Astrocyte (in vitro differentiated cells and primary cell): ENCODE measurements at places on chromosomes 3 and 15.
A peak's percentile ranks its signal among the peaks of the same experiment; 100 is the strongest.

- peak; percentile 89 for DNase-seq
Observed at GRCh38 chr15:36370731-36371112, 208.7 kb upstream of the CDIN1 start.

DNA sequence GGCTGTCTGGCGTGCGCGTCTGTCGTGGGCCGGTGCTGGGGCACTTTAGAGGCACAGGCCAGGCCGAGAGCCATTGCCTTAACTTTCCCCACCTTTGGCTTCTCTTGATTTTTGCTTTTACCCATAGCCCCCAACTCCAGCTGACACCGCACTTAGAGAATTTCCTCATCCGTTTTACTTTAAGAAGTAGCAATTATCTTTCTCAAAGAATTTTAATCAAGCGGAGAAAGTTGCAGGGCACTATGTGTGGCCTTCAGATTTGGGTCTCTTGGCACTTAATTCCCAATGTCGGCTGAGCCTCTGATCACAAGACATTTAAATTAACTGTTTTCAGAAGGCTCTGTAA, 1.2 kb downstream of the ALDH1A3 start:
- no peak for DNase-seq

DNA sequence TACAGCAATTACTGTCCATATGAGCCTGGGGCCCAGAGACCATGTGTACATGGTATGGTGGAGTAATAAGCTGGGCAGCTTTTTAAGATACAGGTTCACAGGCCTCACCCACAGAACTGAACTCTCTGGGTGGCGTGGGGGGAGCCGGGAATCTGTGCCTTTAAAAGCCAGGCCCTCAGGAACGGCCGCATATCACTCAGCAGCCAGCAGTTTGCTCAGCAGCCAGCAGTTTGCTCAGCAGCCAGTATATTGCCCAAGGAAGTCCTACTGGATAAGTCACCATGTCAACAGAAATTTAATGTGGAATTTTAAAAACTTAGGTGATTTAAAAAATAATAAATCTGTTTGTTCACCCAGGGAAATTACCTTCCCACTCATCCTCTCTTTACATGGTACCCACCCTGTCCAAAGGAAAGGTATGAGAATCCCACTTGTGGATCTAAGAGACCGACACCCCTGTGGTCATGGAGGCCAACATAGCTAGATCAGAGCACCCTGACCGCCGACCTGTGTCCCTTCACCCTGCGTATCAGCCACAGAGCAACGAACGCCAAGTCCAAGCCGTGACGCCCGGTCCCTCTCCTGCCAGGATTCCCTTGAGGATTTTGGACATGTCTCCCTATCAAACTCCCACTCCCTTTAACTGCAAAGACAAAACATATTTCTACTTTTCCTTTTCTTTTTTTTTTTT, 95.7 kb upstream of the CHRM5 start:
- no peak for DNase-seq

GRCh38 chr3:32285891-32286290, 47.4 kb downstream of the CMTM8 start:
- DNase-seq: no peak

DNA sequence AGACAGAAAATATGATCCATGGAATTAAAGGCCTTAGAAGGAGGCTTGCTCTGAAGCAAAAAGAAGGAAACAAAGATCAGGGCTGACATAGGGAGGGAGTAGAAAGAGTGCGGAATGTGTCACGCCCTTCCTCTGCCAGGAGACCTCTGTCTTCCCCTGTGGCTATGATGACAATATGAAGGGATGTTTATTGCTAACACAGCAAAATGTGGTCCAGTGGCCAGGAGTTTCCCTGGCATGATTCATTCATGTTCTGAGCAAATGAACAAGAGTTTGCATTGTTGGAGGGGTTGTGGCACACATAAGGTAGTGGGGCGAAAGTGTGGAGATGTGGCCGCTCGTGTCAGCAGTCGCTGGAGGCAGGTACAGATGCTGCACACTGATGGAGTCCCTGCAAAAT, 169.4 kb downstream of the SHQ1 start:
- no peak for DNase-seq

DNA sequence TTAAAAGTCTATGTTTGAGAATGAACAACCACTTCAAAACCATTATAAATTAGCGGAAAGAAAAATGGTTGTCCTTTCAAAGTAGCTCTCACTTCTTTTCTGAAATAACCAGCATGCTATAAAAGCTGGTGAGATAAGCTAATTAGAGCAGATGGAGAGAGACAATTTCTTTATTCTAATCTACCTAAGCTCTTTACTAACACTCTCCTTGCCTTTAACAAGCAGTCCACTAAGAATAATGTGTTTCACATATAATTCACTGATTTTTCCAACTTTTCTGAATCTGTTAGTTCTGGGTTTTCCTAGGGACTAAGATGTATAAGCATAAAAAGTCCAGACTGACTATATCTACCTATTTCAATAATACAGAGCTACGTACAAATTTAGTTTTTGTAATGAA, at the start of gene IMPG2:
Gene IMPG2, minus strand, starts transcription at position 101 of the 400 bp plus-strand sequence. CDS start 203 bp downstream, outside the sequence.
- no peak for DNase-seq

GRCh38 chr3:189108067-189108466, 63.7 kb upstream of the TPRG1 start:
- no peak for DNase-seq

GRCh38 chr3:112053229-112053628, 18.7 kb downstream of the TMPRSS7 start:
- no peak for DNase-seq

DNA sequence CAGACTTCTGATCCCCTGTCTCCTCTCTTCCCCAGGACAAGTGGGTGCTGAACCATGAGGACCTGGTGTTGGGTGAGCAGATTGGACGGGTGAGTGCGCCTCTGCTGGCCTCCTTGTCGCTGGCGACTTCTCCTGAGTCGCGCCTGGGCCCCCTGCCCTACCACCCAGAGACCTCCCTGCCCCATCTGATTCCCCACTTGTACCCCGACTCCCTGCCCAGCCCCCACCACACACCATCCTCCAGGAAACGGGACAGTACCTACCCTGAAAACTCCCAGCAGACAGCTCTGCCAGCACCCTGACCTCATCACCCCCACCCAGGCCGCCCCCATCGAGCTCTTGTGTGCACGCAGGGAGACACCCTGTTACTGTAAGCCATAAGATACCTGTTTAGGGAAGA, 7.7 kb downstream of the FES start:
- DNase-seq: no peak

GRCh38 chr3:119443179-119443578, 20.2 kb downstream of the TMEM39A start:
- DNase-seq: no peak

- DNase-seq: peak; percentile 47
Observed at GRCh38 chr15:38535491-38536200, 29.0 kb downstream of the RASGRP1 start.

- no peak for DNase-seq
Observed at GRCh38 chr3:30006111-30006510, 600.3 kb upstream of the TGFBR2 start.

DNA sequence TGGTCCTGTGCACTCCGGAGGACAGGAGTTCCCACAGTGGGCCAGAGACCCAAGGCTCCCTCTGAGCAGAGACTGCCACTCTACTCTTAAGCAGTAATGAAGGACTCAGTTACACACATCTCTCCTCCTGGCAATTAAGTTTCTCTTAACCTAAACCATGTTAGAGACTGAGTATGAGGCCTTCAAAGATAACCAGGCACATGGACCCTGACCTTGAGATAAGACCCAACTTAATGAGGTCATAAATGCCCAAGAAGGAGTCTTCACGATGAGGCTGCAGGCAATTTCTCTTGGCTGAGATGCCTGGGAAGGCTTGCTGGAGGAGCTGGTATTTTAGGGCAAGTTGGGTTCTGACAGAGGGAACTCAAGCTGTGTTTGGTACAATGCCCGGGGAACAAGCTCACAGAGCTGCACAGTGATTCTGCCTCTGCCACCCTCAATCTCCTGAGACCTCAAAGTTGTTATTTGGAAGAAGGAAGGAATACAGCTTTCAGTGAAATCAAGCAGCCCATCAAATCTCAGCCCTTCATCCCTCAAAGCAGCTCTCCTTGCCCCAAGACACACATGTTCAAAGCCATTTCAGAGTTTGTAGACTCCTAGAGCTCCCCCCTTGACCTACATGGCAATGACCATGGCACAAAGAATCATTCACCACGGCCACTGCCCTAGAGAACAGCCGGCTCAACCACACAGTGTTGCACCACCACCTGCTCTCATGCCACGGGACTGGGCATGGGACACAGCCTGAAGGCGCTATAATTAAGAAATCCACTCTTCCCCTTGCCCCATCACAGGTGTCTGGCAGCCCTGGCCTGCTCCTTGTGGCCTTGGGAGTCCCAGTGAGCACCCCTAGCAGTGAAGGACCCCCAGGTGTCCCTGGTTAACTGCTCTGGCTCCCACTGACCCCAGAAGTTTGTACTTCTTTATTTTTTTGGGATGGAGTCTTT, 7.1 kb downstream of the RMDN3 start:
- DNase-seq: no peak

DNA sequence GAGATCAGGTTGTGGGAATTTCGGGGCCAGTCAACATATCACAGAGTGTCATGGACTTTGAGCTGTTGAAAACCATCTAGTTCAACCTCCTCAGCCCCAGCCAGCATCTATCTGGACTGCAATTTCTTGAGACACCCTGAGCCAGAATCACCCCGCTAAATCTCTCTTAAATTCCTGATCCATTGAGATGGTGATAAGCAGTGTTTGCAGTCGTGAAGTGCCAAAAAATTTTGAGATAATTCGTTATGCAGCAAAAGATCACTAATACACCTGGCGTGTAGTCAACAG, 29.3 kb downstream of the TMED3 start:
- no peak for DNase-seq

DNA sequence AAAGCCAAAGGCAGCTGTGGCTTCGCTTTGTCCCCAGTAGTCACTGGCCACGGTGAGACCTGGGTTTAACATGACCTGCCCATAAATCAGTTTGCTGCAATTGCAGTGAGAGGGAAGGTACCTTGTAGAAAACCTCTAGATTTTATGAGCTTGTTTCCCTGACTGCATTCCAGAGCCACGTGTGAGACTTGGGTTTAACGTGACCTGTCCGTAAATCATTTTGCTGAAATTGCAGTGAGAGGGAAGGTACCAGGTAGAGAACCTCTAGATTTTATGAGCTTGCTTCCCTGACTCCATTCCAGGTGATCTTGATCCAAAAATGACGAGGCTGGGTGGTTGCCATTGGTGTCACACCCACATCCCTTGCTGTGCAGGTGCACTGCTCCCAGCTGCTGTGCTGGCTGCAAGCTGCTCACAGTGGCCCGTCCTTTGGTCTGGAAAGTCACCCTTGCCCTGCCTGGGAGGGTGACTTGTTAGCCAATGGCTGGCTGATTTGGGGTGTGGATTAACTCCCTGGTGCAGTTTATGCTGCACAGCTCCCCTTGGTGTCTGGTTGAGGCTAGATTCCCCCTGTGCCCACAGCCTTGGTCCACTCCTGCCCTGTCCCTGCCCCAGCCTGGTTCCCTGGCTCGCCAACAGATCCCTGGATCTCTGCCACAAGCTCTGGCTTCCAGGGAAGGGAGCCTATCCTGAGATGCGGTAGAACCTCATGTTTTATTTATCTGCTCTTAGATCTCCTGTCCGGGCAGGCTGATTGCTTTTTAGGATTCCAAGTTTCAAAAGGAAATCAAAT, 192.7 kb upstream of the CTDSPL start:
- DNase-seq: no peak

DNA sequence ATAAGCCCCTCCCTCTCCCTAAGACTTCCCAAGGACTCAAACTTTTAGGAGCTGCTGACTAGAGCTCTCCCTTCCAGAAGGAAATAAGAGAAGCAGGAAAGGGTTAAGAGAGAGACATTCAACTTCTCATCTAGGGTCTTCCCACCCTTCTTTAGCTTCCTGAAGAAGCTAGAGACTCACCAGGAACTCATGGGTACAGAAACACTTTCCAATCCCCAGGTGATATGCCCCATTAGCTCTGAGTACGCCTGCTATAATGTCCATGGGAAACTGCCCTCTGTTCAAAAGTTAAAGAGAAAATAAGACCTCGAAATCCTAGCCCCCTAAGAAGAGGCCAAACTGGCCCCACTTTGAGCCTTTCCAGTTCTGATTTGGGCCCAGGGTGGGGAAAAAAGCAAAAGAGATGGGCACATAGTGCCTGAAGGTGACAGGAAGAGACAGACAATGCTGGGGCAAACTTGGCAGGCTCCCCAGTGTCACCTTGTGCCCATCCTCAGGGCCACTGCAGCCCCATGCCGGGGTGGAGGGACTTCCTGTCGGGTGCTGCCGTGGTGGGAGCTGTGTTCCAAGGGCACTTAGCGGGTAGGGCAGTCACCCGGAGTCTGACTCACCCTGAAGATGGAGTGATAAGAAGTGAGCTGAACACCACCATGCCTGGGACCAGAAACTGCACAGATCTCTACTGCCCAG, 29.5 kb downstream of the CCDC12 start:
- DNase-seq: peak; percentile 51

- DNase-seq: no peak
Observed at GRCh38 chr3:135368316-135368715, 573.3 kb downstream of the EPHB1 start.

GRCh38 chr3:188469228-188469885, 315.4 kb downstream of the LPP start:
- DNase-seq: peak; percentile 34

- DNase-seq: no peak
Observed at GRCh38 chr3:136067211-136067610, 101.7 kb downstream of the PPP2R3A start.

- DNase-seq: no peak
Observed at GRCh38 chr3:99551520-99551919, 86.9 kb upstream of the COL8A1 start.

DNA sequence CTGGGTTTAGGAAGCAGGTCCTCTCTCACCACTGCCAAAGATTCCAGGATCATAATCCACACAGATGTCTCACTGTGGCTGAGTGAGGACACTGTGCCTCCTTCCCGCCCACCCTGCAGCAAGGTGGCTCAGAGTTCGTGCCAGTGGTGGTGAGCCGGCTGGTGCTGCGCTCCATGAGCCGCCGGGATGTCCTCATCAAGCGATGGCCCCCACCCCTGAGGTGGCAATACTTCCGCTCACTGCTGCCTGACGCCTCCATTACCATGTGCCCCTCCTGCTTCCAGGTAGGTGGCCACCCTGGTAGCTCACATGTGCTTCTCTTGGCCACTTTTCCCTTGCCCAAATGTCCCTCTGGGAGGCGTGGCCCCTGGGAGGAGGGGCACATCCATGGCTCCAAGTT, 9.0 kb upstream of the RHO start:
- no peak for DNase-seq

DNA sequence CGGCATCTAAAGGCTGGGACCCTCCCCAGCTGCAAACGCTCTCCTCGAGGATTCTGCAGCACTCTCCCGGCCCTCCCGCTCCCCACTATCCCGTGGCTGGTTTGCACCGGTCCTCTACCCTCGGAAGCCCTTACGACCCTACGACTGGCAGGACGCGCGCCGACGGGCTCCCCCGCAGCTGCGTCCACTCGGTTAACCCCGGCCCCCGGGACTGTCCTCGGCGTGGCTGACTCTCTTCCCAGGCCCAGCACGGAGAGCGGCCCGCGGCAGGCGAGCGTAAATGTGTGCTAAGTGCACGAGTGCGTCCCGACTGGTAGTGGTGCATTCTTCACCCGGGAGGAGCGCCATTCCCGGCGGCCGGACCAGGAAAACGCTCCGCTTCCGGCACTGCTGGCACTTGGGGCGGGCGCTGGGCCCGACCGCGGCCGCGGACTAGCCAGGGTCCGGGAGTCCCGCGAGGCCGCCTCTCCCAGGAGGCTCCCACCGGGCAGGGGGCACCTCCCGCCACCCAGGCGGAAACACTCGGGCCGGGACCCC, 508 bp downstream of the GORASP1 start:
- DNase-seq: peak; percentile 44

- DNase-seq: peak; percentile 63
Observed at GRCh38 chr3:24688446-24689148, 193.9 kb upstream of the THRB start.
